ENCODE measurements at places on chromosomes 3 and 15.

GRCh38 chr3:55069950-55070349 is 142.1 kb upstream of the LRTM1 start:
- no peak for DNase-seq

DNA sequence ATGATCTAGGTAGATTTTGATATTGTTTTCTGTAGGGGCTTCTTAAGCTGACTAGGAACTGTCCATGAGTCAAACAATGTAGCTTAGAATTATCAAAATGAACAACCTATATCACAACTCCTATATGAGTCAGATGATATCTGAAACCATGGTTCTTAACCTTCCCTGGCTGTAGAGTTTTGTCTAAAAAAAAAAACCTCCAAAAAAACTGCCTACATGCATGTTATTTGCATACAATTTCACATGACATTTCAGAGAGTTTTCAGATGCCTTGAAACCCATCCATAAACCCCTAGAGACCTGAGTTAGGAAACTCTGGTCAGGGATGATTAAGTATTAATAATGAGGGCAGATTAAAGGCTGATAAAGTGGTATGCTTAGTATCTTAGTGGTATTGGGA is 157.0 kb downstream of the CHST2 start:
- no peak for DNase-seq

- DNase-seq, result no peak
These were observed 123.7 kb downstream of the RBPMS2 start for GRCh38 chr15:64651601-64652191.

DNA sequence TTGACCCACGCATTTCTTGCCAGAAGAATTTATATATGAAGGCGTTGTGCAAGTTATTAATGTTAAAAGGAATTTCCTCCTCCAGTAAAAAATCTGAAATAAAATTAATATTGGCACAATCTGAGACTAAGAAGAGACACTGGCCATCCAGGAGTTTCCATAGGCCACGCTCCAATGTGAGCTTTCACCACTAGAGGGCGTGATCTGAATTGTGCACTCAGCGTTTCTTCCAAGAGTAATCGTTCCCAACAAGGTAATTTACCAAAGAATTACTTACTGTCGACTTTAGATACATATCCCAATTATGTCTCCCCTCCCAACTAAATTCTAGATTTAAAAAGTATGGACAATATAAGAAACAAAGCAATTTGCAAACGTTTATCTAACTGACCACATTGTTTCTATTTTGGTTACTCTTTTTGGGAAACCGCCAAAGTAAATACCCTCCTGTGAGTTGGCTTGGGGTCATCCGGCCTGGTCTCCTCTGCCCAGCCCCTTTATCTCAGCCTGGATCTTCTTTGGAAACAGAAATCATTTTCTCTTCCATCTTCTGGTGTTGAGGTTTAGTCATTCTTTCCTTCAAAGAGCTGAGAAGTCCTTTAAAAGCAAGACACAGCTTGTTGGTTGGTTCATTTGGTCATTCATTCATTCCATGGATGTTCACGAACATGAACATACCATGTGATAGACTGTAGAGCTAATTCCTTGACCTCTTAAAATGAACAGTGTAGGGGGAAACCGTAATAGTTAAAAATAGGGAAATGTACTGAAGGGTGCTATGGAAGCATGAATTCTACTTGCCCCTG is 26.2 kb downstream of the POLR2M start:
- DNase-seq, result peak; percentile 55

DNA sequence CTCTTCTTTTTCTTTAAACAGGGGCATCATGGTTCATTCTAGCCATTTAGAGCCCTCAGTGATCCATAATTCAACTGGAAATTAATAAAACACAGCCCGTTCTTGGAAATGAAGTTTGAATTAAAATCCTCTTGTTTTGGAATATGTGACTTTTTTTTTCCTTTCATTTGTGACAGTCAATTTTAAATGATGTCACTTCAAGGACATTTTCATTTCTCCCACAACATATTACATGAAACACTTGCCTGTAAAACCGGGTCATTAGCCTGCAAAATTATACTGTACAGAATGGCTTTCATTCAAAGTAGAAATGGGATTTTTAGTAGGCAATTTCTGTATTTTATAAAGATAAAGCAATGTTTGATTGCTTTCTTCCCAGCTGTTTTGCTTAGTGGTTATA is 789 bp upstream of the SEMA6D start:
- DNase-seq, result no peak

DNA sequence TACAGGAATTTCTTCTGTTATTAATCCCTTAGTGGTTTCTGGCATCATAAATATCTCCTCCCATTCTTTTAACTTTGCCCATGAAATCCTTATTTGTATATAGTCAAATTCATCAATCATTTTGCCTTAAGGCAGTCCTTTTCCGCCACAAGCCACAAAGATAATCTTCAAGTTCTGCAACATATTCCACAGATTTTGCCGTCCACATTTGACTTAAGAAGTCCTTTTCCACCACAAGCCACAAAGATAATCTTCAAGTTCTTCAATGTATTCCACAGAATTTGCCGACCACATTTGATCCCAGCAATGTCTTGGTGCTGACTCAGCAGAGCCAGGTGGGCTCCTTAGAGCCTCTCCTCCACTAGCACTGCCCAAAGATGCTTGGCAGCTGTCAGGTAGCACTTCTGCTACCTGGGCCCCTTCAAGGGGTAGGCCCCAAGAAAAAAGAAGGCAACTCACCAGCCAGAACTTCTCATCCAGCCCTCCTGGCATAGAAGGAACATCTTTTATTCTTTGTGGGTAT is 35.0 kb downstream of the SEC22C start:
- DNase-seq, result no peak

DNA sequence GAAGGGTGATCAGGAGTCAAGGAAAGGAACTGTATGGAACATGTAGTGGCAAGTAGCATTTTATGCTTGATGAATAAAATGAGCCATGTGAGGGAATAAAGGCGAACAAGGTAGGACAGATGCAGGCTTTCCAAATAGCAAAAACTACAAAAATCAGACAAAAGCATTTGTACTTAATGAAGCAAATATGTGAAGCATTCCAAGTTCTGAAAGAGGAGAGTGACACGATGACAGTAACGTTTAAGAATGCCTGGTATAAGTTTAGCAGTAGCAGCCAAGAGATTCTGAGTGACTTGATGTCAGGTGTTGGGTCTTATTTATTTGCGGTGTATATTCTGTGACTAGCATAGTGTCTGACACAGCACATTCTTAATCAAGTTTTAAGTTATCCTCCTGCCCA is 408.2 kb upstream of the RASGRP1 start:
- DNase-seq, result no peak

- DNase-seq, result peak; percentile 7
These were observed 59.5 kb downstream of the SCN11A start for GRCh38 chr3:38992117-38992760.

- DNase-seq, result no peak
These were observed 1.4 kb upstream of the ETFA start for GRCh38 chr15:76312540-76313174.

DNA sequence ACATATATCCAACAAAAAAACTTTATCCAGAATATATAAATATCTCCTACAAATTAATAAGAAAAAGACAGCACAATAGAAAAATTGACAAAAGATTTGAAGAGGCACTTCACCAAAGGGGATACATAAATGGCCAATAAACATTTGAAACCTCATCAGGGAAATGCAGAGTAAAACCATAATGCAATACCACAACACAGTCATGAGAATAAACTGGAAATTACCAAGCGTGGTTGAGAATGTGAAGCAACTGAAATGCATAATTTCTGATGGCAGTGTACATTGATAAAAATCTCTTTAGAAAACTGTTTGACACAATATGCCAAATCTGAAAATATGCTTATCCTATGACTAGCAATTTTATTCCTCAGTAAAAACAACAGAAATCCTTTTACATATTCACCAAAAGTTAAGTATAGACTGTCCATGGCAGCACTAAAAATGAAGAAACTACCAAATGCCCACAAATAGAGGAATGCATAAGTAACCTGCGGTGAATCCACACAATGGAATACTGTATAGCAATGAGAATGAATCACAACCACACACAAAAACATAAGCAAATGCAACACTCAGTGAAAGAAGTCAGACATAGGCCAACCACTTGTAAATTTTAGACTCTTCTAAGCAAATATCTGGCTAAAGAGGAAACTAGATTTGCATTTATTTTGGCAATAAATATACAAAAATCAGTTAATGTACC is 7.9 kb downstream of the LYZL4 start:
- no peak for DNase-seq

DNA sequence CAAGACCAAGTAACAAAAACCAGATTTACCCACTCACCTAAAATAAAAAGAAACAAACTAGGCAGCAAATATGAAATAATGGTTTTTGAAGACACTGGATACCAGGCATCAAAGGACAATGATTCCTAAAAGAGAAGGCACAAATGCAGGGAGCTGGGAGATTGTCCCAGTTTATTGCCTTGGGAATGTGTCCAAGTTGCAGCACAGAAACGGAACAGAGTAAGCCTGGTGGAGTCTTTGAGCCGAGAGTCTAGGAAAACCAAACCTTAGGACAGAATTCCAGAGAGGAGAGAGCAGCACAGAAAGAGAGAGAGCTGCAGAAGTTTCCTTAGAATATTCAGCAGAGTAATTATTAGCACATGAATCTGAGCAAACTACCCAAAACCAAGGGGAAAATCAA is 7.8 kb upstream of the ARF4 start:
- DNase-seq, result no peak

GRCh38 chr3:174229916-174230315 is 629.2 kb upstream of the NAALADL2 start:
- DNase-seq, result no peak

Data from inflammatory macrophage treated with lipopolysaccharide for 4 hours (primary cell).